ENCODE measurements at places on chromosomes 2 and 18.
A peak's percentile ranks its signal among the peaks of the same experiment; 100 is the strongest.

GRCh38 chr2:11031876-11032275, 120.1 kb downstream of the KCNF1 start:
- no peak for DNase-seq

DNA sequence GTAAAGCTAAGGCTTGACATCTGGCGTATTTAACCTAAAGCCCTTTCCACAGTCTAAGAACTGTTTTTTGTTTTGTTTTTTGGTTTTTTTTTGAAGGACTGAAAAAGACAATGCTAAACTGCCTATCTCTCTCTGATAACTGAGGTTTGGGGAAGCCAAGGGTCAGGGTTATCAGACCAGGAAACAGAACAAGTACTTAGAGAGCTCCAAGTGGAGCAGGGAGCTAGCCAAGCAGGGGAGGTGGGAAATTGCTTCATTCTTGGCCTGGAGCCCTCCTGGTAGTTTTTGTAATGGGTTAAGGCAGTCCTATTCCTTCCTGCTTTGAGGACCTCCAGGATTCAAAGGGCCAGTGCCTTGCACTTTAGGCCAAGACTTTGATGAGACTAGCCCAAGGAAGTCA, 154.3 kb upstream of the LTBP1 start:
- no peak for DNase-seq

- DNase-seq = no peak
Observed at GRCh38 chr2:215969131-215969841, 44.1 kb downstream of the MREG start.

GRCh38 chr18:3219631-3220335, at the start of gene MYOM1:
Gene MYOM1 (minus strand): TSS chr18:3219968. CDS start chr18:3215223, 4,745 bp downstream.
- DNase-seq = no peak

- peak; percentile 24 for DNase-seq
Observed at GRCh38 chr2:173027181-173028128, 48.2 kb upstream of the MAP3K20 start.

DNA sequence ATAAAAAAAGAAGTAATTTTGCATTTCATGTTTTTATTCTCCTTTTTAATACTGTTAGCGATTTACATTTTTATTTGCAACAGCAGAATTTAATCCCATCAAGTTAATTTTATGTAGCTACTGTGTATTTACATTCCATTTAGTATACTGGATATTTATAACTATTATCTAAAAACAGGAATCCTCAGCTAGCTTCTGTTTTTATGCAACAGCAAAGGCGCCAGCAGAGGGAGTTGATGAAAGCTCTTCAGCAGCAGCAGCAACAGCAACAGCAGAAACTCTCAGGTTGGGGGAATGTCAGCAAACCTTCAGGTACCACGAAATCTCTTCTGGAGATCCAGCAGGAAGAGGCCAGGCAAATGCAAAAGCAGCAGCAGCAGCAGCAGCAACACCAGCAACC, 26.2 kb upstream of the SNORC start:
- no peak for DNase-seq

- DNase-seq = no peak
Observed at GRCh38 chr2:42569116-42569711, 782 bp downstream of the MTA3 start.

- no peak for DNase-seq
Observed at GRCh38 chr2:150781142-150781541, 293.7 kb upstream of the RND3 start.

DNA sequence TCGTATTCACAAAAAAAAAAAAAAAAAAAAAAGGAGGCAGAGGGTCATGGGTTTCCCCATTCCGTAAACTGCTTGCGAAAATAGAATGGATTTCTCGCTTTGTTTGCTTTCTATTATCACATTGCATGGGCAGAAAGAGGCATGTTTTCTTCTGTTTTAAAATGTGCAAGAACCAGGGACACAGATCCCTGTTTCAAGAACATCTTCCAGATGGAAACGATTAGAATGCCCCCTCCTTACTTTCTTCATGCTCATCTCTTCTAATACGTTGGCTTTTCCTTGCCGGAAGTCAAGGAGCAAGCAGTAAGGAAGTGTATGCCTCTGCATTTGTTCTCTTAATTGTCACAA, 51.0 kb upstream of the ZNF516 start:
- DNase-seq = no peak

GRCh38 chr2:203688798-203689197, 17.6 kb upstream of the CD28 start:
- no peak for DNase-seq

- DNase-seq = no peak
Observed at GRCh38 chr2:132489150-132489549, 72.5 kb downstream of the GPR39 start.

DNA sequence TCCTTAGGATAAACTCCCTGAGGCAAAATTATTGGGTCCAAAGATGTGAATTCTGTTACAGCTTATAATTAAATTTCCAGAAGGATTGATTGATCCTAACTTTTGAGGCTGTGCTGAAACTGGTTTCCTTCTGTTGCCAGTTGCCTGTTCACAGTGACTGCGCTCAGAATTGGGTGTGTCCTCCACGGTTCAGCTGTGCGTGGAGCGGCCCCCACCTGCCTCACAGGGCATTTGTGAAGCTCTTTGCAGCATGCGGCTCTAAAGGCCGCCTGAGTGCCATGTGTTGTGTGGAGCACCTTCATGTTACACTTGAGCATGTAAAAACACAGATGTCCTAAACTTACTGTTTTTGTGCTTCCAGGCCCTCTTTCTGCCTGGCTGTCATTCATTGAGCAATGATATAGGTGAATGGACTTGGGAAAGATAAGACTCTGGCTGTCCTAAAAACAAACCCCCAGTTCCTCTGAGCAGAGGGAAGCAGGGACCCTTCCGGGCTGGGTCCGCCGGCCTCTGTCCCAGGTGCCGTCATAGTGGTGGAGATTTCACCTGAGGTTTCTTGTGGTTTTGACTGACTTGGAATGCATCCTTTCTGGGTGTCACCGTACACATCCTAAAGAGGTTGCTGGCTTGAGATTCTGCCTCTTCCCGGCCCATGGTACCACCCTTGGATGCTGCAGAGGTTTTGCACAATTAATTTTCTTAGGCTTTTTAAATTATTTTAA, 173.6 kb downstream of the LDLRAD4 start:
- no peak for DNase-seq

GRCh38 chr18:2843146-2843545, 3.7 kb upstream of the EMILIN2 start:
- no peak for DNase-seq

GRCh38 chr2:147657086-147658000, 187.5 kb upstream of the ACVR2A start:
- DNase-seq = no peak

DNA sequence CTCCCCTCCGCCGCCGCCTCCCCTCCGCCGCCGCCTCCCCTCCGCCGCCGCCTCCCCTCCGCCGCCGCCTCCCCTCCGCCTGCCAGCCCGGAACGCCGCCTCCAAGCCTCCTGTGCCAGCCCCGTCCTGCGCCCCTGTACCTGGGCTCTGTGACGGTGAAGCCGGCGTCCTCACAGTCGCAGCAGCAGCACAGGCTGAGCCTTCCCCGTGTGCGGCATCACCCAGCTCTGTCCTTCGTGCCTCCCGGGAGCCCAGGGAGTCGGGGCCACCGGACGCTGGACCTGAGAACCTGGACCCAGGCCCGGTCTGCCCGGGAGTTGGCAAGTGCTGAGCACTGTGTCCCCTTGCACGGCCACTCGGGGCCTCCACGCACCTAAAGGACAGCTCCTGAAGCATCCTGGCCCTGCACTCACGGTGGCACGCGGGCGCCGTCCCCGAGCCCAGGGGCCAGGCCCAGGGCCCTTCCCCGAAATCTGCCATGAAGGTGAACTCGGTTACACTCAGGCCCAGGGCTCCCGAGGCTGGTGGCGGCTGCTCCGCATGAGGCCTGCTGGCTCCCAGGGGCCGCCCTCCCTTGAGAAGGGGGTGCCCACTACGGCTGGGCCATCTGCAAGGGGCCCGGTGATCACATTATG, 32.9 kb downstream of the RTP5 start:
- no peak for DNase-seq

DNA sequence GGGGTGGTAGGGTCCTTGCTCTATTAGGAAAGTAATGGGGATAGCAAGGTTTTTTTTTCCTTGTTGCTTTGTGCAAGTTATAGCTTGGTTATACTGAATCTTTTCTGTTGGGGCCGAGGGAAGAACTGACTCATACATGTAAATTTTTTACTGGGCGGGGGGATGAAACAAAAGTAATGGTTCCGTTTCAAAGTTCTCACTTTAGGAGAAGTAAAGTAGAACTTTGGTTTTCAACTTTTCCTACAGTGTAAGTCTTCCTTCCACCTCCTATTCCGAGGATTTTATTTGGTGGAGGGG, 1.1 kb downstream of the AFTPH start:
- DNase-seq = no peak

Measured in cerebellar nuclear complex (tissue), 1 donor.